Retina (tissue), 1 donor: ENCODE measurements at places on chromosomes 11 and 22.

- no peak for DNase-seq
Measured at GRCh38 chr22:30310881-30311771, 15.6 kb downstream of the TBC1D10A start.

DNA sequence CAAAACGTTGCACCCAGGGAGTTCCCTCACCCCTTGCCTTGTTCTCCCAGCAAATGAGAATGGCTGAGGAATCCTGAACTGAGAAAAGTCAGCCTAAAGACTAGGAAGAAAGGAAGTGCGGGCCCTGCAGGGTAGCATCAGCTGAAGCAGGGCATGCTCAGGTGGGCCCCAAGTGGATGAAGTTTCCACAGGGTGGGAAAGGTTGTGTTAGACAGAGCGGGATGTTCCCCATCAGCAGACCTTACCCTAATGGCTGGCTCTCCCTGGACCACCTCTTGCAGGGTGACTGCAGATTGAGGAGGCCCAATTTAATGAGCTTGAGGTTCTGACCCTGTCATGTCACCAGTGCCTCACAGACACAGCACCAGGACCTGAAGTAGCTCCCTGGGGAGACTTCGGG is 81.5 kb upstream of the MYOD1 start:
- no peak for DNase-seq

GRCh38 chr11:128607819-128608218 is 20.5 kb upstream of the ETS1 start:
- DNase-seq: no peak

DNA sequence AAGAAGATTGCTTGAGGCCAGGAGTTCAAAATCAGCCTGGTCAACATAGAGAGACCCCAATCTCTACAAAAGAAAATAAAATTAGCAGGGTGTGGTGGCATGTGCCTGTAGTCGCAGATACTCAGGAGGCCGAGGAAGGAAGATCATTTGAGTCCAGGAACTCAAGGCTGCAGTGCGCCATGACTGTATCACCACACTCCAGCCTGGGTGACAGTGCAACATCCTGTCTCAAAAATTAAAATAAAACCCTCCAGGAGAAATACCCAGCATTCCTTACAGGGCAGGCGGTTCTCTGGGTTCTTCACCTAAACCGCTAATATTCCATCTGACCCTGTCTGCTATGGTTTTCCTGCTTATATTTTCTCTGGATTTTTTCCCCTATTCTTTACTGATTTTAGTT is 13.5 kb downstream of the TCF20 start:
- DNase-seq: no peak

DNA sequence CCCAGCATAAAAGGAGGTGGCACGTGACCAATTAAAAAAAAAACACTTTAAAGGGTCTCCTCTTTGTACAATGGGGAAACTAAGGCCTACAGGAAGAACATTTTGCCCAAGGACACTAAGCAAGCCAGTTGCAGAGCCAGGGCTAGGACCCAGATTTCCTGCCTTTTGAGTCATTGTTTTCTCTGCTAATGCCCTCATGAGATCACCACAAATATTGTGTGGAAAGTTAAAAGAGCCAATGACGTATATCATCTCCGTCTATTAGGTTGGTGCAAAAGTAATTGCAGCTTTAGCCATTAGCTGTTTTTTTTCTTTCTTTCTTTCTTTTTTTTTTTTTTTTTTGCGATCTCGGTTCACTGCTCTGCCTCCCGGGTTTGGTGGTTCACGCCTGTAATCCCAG is 24.1 kb upstream of the LRRC32 start:
- no peak for DNase-seq

- DNase-seq: no peak
Measured at GRCh38 chr11:46492532-46492931, 101.0 kb upstream of the CHRM4 start.

GRCh38 chr11:113683481-113684046 is 22.5 kb downstream of the TMPRSS5 start:
- no peak for DNase-seq
